Right cardiac atrium (tissue), 5 donors: ENCODE measurements at places on chromosomes 5 and 9.

DNA sequence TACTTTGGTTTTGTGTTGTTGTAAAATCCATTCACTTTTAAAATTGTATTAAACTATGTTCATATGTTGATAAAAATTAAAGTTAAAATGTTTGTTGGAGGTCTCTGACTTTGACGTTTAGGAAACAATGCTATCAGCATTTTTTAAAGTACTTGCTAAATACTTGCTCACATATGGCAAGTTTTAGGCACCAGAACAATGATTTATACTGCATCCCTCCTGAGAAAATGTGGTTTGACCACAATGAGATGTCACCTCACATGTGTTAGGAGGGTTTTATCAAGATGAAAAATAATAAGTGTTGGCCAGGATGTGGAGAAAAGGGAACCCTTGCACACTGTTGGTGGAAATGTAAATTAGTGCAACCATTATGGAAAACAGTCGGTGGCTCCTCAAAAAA is 180.8 kb downstream of the HSD17B3 start:
- DNase-seq = no peak

GRCh38 chr5:92378966-92379611 is 996.0 kb upstream of the ARRDC3 start:
- DNase-seq = no peak

DNA sequence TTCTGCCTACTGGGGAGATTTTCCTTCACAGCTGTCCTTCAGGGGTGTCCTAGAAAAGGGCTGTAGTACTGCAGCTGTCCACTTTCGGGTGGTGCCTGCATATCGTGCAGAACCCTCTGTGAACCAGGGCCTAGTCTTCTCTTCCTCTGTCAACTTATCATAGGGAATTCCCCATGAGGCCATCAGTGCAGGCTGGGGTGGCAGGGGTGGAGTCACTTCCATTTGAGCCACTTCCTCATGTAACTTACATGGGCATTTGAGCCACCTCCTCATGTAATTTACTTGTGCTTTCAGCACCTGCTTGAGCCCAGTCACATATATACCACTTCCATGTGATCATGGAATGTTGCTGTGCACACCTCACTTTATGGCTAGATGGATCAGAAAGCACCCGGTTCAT is 742.0 kb upstream of the RGMB start:
- DNase-seq = no peak

DNA sequence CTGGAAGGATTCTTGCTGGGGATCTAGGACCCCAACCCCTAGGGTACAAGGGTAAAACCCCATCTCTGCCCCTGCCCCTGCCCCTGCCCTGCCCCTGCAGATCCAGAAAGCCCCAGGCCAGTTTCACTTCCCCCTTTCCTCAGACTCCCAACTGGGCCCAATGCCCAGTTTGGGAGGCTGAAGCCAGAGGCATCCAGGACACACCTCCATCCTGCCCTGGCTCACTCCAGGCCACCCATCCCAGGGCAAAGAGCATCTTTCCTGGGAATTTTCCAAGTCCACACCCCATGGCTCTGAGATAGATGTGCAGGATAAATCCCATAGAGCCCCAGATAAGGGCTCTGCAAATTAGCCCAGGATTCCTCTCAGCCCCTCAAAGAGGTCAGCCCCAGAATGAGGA is 17.4 kb downstream of the CNTFR start:
- peak; percentile 61 for DNase-seq

DNA sequence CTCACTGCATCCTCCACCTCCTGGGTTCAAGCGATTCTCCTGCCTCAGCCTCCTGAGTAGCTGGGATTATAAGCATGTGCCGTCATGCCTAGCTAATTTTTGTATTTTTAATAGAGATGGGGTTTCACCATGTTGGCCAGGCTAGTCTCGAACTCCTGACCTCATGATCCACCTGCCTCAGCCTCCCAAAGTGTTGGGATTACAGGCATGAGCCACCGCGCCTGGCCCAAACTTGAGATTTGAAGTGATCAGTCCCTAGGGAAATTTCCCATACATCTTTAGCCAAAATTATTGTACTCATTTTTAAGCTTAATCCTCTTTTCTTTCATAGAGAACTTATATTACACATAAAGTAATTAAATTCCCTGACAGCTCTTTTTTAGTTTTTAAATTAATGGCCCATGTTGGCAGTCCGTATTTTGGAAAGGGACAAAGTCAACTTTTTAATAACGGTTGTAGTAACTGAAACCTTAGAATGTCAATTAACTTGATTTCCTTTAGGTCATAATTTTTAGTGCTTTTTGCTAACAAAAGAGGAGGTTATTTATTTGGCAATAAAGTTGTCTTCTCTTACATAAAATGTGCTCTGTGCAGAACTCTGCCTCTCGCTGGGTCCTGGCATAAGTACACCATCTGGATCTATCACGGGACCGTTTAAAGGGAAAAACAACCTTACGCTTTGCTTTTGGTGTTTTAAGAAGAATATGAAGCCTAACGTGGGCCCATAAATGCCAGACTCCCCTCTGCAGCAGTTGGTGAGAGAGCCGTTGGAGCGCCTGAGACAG is 142.3 kb upstream of the OTULINL start:
- no peak for DNase-seq

GRCh38 chr9:137286975-137287383 is 9.5 kb downstream of the TOR4A start:
- DNase-seq = peak; percentile 74

DNA sequence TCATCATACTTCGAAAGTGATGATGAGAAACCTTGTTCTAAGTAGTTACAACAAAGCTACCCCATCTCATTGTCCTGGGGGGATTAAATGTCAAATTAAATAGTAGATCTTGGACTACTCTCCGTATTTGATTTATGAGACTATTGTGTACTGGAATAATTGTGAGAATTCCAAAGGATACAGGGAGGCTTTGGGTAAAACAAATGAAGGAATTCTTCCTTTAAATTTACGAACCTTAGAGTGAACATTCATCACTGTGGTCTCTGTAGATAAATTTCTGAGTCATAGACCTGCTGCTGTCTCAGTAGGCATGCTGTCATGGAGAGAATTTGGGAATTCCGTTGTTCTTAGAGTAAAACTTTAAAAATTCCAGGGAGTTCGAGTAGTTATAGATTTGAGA is 836.2 kb downstream of the DNAH5 start:
- no peak for DNase-seq

- DNase-seq = no peak
Measured at GRCh38 chr5:115463983-115464382, 80.6 kb downstream of the FEM1C start.
